ENCODE measurements at places on chromosomes 3 and 15. TPM values are rescaled to one million over a fixed set of nuclear protein-coding genes. Genes with fewer than 3 reads are reported as not detected.

Gene CPNE4
- total RNA-seq = 1.6 TPM

Gene SERINC4
- total RNA-seq = 0.17 TPM

Gene SLC22A13
- not detected for total RNA-seq

Gene PSMD2
- 344 TPM for total RNA-seq

Gene FBXO40
- total RNA-seq = 0.15 TPM

Gene TTBK2
- 13.0 TPM for total RNA-seq

Gene IGF2BP2
- 130 TPM for total RNA-seq

Gene CA12
- total RNA-seq = 0.68 TPM

Gene TM4SF18
- 8.1 TPM for total RNA-seq

Gene CPNE9
- 3.8 TPM for total RNA-seq

Gene LDHAL6B
- total RNA-seq = not detected

Gene CPN2
- total RNA-seq = not detected

Gene SPESP1
- not detected for total RNA-seq

Gene ZNF662
- total RNA-seq = not detected

Gene SLC51A
- 5.6 TPM for total RNA-seq

Gene FLNB
- 83.4 TPM for total RNA-seq
